ENCODE measurements at places on chromosomes 6 and 20. TPM values are rescaled to one million over a fixed set of nuclear protein-coding genes. Genes with fewer than 3 reads are reported as not detected.

The BTN1A1 gene
- under 0.01 TPM for total RNA-seq

DNA sequence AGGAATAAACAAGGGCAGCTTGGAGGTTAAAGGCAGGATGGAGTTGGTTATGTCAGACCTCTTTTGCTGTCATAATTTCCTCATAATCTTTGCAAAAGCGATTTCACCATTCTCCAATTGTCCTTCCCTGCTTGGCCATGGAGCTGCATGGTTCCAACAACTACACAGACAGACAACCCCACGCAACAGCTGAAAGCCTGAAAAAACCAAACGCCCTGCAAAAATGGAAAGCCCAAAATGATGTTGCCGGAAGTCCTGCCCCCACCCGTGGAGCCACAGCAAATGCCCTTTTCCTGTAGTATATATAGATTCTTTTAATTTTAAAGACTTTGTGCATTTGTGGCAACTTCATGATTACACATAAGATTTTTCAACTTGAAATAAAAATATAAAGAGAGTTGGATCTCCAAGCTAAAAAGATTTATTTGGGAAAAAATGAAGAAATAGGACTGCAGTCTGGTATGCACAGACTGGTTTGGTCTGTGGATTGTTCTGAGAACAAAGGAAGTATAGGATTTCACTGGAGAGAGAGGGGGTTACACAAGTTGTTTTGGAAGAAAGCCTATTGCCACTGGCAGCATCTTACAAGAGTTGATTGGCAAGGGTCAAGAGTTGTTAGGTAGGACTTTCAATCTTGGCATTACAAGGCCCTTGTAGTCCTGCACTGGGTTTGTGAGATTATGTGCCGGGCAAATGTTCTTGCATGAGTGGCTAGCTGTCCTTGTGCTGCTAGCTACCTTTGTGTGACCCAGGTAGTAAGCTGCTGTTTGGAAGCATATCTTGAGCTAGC lies 190.0 kb downstream of the C6orf118 start:
- no peak for DNase-seq

DNA sequence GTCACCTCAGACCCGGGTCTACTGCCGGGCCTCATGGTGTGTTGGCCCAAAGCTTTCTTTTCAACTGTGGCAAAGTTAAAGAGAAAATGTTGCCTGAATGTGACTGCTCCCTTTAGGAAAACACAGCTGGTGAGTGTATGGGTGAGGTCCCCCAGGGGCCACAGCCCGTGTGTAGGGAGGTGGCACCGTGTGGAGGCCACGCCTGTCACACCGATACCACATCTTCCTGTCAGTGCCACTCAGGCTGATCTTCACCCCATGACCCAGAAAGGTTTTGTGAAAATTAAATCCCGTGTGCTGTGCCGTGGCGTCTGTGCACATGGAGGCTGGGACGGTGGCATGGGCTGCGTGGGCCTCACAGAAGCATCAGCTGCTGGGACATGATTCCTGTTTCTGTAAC lies 10.7 kb upstream of the ADRM1 start:
- DNase-seq = no peak

The UBD gene
- total RNA-seq = not detected

DNA sequence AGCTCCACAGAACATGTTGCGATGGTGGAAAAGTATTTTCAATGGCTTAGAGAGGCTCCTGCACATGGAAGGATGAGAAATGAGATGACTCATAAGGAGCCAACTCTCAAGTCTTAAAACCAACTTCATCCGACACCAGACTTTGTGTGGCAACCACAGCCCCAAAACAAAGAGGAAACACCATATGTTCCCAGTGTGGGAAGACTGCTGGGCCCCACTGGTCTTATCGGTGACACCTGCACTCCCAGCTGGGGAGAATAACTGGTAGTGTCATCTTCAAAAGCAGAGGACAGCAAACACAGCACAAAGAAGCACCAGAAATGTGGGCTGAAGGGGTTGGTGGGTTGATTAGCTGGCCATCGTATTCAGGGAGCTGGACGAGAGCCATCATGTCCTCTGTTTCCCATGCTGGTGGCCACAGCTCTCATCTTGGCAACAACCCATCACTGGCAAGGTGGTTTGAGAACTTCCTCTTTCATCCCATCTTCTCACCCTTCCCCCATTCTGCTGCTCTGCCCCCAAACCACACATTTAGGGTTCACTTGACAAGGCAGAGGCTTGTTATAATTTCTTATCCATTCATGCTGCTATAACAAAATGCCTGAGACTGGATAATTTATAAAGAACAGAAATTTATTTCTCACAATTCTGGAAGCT lies 46.0 kb upstream of the TASP1 start:
- DNase-seq = peak; percentile 78

The UBE2J1 gene
- 44.5 TPM for total RNA-seq

GRCh38 chr20:5113615-5113986 lies 6.2 kb downstream of the PCNA start:
- DNase-seq = no peak

The ALDH8A1 gene
- total RNA-seq = 0.29 TPM

GRCh38 chr20:14948416-14948815 lies 611.0 kb upstream of the FLRT3 start:
- no peak for DNase-seq

The PPP1R11 gene
- total RNA-seq = 35.1 TPM

- DNase-seq = peak; percentile 82
These were observed 17.8 kb upstream of the ZNF217 start for GRCh38 chr20:53611449-53611894.

DNA sequence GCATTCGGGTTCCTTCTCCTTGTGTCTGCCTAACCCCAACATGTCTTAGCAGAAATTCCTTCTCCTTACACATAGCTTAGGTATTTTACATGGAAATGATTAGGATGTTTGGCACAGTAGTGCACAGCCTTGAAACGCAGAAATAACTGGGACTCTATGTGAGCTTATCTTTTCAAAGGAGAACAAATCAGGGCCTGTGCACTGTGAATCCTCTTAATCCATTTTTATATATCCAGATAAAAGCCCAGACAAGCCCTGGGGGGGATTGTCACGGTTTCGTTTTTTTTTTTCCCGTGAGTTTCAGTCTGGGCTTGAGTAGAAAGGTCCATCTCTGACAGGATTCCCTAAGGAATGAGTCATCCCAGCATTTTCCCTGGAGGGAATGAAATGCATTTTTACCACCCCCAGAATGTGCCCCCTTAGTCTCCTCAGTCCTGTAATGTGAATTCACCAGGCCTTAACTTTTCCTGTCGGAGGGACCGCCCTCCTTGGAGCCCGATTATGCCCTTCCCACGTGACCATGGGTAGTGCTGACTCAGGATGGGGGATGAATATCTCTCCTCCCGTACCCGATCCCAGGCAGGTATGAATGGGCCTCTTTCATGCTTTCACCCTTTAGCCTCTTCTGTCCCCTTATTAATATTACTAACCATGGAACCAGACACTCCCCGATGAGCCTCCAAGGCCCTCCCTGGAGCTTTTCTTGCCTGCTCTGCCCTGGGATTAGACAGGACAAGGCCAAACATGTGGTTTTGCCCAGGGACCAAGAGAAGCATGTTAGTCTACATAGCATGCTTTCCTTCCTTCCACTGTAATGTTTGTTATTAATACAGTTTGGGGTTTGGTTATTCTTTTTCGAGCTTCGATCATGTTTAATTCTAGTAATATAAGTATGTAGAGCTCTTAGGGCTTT lies 23.9 kb upstream of the NAA20 start:
- no peak for DNase-seq
